NCI-H1930 (cell line): ENCODE measurements at places on chromosomes 6 and 20.
A peak's percentile ranks its signal among the peaks of the same experiment; 100 is the strongest.

GRCh38 chr6:72522735-72523141 is 99.1 kb upstream of the KCNQ5 start:
- no peak for DNase-seq

- peak; percentile 46 for DNase-seq
These were observed 94.9 kb downstream of the RFX6 start for GRCh38 chr6:116971959-116972358.

DNA sequence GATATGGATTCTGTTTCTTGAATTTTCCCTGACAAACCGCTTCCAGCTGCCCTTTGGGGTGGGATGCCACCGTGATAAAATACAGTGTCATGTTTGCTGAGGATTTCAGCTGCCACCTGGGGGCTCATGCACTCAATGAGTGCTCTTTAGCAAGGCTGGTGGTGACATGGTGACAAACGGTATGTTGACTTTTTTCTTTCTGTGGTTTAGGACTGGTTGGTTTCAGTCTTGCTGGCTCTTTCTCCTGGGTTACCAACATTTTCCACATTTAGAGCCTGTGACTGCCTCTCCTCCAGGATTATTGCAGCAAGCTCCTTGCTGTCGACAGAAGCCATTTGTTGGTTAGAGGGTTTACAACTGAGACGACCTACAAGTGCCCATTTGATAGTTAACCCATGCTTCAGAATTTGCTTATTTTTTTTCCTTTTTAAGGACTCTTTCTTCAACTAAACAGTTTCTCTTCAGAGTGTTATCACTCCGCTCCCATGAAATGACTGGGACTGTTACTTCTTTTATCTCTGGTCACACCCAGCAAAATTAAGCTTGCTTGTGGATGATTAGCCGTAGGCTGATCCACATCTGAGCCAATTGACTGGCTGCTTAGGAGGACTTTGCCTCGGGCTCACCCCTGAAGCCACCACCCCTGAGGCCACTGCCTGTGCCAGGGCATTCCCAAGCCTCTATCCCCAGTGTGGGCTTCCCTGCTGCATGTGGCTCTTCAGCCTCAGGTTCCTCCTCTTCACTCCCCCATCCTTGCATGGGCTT is 48.4 kb upstream of the CDYL start:
- DNase-seq = no peak

GRCh38 chr20:22583773-22584521 is 425 bp downstream of the FOXA2 start:
- peak; percentile 85 for DNase-seq

DNA sequence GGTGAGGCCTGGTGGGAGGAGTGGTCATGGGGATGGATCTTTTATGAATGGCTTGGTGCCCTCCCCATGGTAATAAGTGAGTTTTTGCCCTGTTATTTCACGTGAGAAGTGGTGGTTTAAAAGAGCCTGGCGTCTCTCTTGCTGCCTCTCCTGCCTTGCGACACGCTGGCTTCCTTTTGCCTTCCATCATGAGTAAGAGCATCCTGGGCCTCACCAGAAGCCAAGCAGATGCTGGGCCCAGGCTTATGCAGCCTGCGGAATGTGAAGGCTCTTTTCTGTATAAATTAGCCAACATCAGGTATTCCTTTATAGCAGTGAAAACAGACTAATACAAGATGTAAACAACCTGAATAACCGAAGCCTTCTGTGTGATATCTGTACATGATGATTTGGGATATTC is 27.6 kb downstream of the VTA1 start:
- DNase-seq = no peak

DNA sequence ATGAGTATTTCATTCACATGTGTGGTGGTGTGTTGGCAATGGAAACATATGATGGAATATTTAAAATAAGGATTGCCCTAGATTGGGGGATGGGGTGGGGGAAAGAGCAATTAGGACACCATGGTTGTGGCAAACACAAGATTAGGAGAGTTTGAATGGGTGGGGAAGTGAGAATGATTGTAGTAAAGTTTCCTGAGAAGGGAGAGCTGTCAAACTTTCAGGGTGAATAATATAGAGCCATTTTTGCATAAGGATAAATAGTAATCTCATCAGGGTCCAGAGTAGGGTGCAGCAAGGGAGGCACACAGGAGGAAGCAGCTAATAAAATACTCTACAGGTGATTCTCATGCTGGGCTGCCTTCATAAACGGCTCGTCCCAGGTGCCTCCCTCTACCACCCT is 294.9 kb upstream of the MARCKS start:
- no peak for DNase-seq

GRCh38 chr6:3489961-3490624 is 33.2 kb upstream of the SLC22A23 start:
- DNase-seq = no peak

DNA sequence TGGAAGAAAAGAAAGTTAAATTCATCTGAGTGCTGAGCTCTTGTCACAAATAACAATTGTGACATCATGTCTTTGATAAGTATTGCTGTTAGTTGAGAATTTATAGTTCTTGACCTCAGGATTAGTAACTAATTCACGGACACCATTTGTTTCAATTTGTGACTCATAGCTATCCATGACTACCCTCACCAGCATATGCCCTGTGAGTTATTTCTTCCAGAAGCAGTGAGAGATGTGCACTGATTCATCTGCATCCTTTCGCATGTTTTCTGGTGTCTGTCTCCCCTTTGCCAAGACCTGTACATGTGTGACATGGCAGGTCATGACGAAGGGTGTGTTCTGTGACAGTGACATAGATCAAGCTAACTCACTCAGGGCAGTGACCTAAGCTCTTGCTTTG is 86.9 kb downstream of the SOBP start:
- no peak for DNase-seq

- no peak for DNase-seq
These were observed 20.9 kb upstream of the ZFAND3 start for GRCh38 chr6:37798436-37799262.

DNA sequence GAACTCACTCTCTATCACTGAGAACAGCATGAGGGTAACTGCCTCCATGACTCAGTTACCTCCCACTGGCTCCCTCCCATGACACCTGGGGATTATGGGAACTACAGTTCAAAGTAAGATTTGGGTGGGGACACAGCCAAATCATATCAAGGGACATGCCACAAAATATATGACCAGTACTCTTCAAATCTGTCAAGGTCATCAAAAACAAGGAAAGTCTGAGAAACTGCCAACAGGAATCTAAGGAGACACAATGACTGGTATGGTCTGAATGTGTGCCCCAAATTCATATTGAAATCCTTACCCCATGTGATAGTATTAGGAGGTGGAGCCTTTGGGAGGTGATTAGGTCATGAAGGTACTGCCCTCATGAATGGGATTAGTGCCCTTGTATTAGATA is 258.8 kb downstream of the TPBG start:
- DNase-seq = no peak

- DNase-seq = no peak
These were observed 21.2 kb upstream of the APMAP start for GRCh38 chr20:25013478-25014380.

- DNase-seq = no peak
These were observed 850.8 kb downstream of the EPHA7 start for GRCh38 chr6:92568541-92568940.

GRCh38 chr6:105607636-105608621 is 205.0 kb upstream of the PREP start:
- no peak for DNase-seq

DNA sequence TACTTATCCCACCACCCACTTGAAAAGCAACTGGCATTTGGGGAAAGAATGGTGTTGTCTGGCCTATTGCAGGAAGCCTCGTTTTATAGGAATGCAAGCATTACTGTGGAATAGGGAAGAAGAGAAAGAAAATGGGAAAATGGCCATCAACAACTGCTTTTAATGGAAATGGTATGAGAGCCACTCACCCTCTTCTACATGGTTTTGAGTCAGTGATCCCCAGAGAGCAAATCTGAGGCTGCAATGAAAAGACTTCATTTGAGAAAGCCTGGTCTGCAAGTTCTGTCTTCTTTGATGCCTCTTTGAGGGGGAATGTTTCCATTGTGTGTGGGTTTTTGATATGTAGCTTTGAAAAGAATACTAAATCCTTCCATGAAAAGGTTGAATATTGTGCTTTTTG is 172.3 kb upstream of the HDDC2 start:
- no peak for DNase-seq

DNA sequence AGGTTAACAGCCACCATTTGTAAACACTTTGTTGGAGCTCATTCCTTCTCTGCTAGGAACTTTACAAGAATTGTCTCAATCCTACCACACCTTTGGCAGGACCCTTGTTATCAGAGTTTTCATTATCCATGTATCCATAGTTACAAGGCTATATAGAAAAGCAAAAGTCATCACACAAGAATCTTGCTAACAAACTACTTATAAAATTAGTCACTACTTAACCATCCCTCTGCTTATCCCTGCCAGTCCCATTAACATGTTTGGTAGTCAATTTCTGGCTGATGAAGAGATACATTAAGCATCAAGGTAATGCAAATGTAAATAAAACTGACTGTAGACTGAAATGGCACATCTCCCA is 10.4 kb downstream of the ZSWIM3 start:
- DNase-seq = no peak

- DNase-seq = no peak
These were observed 418.0 kb upstream of the IMPG1 start for GRCh38 chr6:76490456-76490855.

DNA sequence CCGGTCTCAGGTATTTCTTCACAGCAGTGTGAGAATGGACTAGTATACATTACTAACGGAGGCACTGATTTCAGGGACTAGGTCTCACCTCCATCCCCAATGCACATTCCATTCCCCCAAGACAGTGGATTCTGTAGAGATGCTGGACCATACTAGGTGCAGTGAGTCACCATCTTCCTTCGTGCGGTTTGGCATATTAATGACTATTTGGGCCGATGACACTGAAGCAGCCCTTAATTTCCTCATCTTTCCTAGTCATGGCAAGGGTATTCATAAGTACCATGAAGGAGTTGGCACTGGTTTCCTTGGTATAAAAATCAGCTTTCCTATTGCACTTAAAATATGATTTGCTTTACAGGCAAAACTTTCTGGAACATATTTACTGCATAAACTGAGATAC is 121.4 kb upstream of the TRAF3IP2 start:
- DNase-seq = no peak

DNA sequence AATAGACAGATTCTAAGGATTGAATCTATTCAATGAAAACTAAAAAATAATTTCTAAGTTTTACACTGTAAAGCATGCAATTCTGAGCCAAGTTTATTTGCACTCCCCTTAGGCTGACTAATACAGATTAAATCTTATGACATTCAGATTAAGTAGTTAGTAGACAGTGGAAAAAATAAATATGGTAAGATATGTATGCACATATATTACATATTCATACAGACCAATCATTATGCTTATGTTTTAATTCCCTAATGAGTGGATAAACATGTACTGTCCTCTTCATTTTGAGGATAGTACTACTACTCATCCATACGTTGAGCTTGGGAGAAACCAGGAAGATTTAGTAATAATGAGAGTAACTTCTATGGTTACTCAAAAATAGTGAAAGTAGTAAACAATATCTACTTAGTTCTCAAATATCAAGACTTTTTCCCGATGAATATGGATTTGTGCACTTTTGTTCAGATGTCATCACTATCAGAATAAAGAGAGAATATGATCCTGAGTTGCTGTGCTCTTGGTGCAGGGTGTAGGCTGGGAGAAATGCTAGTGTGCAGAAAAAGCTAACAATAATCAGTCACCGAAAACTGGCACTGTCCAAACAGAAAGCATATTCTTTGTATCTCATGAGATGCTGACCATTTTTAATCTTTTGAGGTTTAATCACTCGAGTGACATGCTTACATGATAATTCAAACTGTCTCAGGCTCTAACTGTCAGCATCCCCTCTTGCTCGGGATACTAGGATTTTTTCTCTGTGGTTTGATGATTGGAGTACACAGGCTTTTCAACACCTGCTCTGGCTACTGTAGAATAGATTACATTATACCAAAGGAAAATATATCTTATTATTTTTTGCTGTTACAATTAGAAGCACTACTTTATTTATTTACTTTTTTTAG is 111.6 kb downstream of the EPHA7 start:
- DNase-seq = no peak

- no peak for DNase-seq
These were observed 399.6 kb downstream of the PTPRT start for GRCh38 chr20:42790111-42790510.

DNA sequence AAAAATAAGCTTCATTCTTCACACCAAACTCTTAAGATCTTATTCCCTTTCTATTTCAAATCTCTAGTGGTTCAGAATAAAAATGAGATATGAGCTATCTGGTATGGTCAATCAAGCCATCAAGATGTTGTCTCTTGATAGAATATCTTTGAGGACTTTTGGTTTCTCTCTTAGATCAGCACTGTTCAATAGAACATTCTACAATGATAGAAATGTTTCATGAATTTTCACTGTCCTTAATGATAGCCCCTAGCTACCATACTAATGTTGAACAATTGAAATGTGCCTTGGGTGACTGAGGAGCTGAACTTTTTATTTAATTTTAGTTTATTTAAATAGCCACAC is 24.1 kb upstream of the HINT3 start:
- no peak for DNase-seq

DNA sequence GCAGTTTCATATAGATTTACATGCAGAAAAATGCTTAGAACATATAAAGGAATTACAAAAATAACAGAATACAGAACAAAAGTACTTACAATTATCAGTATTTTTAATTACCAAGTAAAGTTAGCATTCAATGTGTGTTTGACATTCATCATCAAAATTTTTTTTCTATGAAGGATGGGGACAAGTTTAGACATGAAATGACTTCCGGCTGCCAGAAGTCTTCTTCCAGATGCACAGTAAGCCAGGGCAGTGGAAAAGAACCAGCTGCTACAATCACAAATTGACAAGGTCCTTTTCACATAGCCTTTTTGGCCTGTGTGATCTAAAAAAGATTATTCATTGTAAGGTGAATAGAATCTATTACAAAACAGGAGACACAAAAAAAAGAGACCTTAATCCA is 73.8 kb downstream of the HUS1B start:
- no peak for DNase-seq

GRCh38 chr6:47147836-47148344 is 105.8 kb upstream of the ADGRF1 start:
- DNase-seq = no peak

GRCh38 chr6:141202626-141203025 is 930.1 kb upstream of the GJE1 start:
- no peak for DNase-seq

GRCh38 chr6:53585208-53585900 is 40.5 kb upstream of the GCLC start:
- no peak for DNase-seq

- no peak for DNase-seq
These were observed 90.9 kb upstream of the ISM1 start for GRCh38 chr20:13130061-13130706.

GRCh38 chr6:167815296-167815980 is 11.3 kb upstream of the AFDN start:
- peak; percentile 8 for DNase-seq

- no peak for DNase-seq
These were observed 24.7 kb upstream of the BLCAP start for GRCh38 chr20:37552415-37552814.

- no peak for DNase-seq
These were observed 347.9 kb upstream of the SPTLC3 start for GRCh38 chr20:12660918-12661317.
